CD8-positive, alpha-beta T cell (primary cell): ENCODE measurements at places on chromosomes 3 and 15.
A peak's percentile ranks its signal among the peaks of the same experiment; 100 is the strongest.

DNA sequence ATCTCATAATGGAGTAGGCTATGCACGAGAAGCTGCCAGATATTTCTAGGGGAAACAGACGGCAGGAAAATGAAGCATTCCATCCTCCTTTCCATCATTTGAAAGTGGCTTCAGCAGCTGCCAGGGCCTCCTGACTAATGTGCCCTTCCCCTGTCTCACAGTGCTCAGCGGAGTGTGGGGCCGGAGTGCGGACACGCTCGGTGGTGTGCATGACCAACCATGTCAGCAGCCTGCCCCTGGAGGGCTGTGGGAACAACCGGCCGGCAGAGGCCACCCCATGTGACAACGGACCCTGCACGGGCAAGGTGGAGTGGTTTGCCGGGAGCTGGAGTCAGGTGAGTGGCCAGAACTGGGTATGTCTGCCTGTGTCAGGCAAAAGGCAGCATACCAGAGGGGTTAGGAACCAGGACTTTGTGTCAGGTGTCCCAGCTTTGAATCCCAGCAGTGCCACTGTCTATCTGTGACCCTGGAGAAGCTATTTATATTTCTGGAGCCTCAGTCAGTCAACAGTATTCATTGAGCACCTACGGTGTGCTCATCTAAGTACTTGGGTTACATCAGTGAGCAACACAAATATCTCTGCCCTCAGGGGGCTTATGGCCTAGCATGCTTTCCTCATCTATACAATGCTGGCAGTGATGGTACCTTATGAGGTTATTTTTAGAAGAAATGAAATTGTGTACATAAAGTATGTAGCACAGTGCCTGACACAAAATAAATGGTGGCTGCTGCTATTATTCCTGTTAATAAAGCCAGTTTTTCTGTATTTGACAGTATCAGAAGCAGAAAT is 52.4 kb upstream of the NR2E3 start:
- DNase-seq = no peak

DNA sequence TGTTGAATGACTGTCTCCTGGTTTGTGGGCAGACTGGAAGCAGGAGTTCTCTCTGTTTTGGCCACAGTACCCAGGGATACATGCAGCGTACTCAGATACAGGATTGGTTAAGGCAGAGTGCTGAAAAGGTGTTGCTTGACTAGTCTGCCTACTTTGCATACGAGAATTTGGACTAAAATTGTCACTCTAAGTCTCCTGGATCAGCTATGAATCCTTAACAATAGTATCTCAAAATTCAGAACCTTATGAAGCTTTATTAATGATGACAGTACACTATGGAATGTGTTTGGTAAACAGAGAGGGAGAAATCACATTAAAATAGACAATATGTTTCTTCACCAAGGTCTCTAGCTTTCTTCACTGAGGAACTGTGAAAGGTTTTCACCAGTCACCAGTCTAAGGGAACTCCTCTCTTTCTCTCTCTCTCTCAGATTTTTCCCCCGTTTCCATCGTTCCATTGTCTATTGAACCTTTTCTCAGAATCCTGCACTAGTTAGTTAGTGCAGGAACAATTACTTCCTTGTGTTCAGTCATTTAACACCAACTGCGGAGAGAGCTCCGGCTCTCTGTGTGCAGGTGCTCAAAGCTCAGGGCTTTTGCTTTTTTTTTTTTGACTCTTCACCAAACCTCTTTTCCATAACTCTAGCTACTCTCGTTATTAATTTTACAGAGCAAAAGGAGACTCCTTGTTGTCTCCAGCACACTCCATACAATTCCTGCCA is 85.9 kb upstream of the FNDC3B start:
- DNase-seq = no peak

- DNase-seq = no peak
Observed at GRCh38 chr3:65560133-65560532, 478.6 kb downstream of the MAGI1 start.

DNA sequence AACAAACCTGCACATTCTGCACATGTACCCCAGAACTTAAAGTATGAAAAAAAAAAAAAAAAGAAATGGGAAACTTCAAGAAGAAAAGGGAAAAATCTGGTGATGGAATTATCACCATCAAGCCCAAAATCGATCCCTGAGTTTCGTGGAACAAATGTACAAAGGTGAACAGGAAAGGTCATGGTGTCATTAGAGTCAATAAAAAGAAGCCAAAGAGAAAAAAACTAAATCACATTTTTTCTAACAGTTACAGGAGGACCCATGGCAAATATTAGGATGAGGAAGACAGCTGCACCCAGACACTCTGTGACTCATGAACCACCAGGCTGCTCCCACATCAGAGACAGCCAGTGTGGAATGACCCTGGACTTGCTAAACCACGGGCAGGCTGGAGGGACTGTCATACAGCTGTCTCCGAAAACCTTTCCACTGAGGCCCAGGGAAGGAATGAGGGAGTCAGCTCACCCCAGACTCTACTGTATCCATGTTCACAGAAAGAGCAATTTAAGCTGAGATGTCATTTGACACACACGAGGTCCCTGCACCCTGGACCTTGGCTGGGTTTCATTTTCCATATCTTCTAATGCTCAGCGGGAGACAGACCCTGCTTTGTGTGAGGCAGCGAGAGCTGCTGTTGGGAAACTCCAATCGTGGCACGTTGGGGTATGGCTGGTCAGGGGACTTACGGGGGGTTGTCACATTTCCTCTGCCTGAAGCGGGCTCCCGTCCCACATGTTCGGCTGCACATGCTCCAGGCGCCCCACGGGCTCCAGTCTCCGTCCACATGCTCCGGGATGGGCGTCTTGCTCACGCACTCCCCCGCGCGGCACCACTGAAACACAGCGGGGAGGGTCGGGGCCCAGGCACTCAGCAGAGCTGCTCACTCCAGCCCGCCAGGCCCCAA is 210.2 kb downstream of the ADAMTS17 start:
- DNase-seq = no peak

DNA sequence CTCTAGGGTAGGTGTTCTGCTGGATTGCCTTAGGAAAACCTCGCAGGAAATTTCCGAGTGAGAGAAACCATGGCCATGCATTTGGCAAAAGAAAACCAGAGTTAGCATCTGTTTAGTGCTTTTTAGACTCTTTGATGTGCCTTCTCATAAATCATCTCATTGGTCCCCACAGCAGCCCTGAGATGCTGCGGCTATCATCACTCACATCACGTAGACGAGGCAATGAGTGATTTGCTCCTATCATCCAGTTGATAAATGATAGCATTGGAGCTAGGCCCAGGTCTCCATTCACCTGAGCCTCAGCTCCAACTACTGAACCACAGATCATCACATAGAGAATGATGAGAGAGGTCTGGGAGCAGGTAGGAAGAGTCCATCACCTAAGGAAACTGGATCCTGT is 111.1 kb downstream of the PDCD6IP start:
- no peak for DNase-seq

- peak; percentile 99 for DNase-seq
Observed at GRCh38 chr15:40893733-40894680, at the start of gene VPS18. TSS of gene VPS18 (plus strand) at chr15:40894450. CDS start at chr15:40894769, 319 bp downstream.

GRCh38 chr3:57436195-57436761 is 107.9 kb downstream of the DNAH12 start:
- no peak for DNase-seq

GRCh38 chr3:4493941-4494894 is 1.1 kb downstream of the ITPR1 start:
- DNase-seq = no peak

GRCh38 chr3:59885101-59885500 is 835.3 kb upstream of the CFAP20DC start:
- no peak for DNase-seq

- DNase-seq = no peak
Observed at GRCh38 chr15:81043281-81043934, 42.7 kb downstream of the TLNRD1 start.

GRCh38 chr3:120368172-120368571 is 19.0 kb upstream of the LRRC58 start:
- DNase-seq = no peak

GRCh38 chr3:78497021-78497420 is 1270.8 kb downstream of the ROBO1 start:
- DNase-seq = no peak

DNA sequence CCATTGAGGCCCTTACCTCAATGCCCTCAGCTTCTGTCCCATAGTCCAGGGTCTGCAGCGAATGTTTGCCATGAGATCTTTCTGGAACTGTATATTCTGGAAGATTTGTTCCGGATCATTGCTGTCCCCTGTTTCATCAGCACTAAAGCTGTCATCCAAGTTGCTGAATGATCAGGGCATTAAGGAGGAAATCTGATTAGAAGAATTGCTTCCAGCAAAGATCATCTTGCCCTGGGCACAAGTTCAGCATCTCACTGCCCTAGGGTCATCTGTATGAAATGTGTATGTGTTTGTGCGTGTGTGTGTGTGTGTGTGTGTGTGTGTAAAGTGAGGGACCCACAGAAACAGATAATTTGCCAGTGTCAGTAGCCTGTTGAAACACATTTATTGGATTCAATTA is 1.4 kb downstream of the TMC3 start:
- no peak for DNase-seq

DNA sequence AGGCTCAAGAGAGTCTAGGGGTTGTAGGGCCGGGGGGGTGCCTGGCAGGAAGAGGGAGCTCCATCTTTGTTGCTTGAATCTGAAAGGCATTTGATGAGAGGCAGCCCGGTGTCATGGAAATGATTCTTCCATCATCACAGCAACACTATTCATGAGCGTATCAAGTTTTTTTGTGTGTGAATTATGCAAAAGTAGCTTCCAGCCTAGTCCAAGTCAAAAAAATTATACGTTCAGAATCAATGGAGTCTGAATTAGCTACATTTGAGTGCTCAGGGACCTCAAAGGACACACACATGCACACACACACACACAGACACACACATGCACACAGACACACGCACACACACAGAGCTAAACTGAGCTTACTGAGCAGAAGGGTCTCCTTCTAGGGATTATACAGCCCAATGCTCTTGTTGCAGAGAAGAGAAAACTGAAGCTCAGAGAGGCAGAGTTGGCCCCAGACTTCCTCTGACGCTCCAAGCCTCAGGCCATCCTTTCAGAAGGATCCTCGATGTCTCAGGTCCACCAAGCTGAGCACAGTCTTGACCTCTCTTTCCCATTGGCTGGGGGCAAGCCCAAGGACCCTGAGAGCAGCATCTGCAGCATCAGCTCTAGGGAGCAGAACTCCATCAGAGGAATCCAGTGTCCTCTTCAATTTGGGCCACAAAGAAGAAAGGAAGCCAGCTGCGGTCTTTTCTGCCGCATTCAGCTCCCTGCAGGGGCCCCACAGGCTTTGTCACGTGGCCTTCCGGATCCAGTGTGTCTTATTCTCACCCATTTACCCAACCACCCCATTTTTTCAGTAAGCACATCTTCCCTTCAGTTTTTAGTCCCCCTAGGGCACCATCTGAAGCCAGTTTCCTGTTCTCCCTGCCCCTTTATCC is 228.0 kb downstream of the UACA start:
- peak; percentile 81 for DNase-seq

- peak; percentile 51 for DNase-seq
Observed at GRCh38 chr3:194485881-194486539, 792 bp downstream of the ATP13A3 start.

GRCh38 chr15:90160781-90161727 is 40.1 kb upstream of the SEMA4B start:
- no peak for DNase-seq

- DNase-seq = no peak
Observed at GRCh38 chr3:104810896-104811295, 555.8 kb upstream of the ALCAM start.

DNA sequence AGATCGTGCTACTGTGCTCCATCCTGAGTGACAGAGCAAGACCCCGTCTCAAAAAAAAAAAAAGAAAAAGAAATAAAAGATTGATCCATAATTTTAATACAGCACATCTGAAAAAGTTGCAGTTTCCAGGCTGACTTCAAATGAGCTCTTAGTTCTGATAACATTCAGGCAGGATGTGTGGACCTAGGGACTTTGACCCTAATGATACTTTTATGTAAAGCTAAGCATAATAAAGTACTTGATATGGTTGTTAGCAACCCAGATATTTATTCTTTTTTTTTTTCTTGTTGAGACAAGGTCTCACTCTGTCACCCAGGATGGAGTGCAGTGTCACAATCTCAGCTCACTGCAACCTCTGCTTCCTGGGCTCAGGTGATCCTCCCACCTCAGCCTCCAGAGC is 10.8 kb upstream of the GK5 start:
- no peak for DNase-seq

DNA sequence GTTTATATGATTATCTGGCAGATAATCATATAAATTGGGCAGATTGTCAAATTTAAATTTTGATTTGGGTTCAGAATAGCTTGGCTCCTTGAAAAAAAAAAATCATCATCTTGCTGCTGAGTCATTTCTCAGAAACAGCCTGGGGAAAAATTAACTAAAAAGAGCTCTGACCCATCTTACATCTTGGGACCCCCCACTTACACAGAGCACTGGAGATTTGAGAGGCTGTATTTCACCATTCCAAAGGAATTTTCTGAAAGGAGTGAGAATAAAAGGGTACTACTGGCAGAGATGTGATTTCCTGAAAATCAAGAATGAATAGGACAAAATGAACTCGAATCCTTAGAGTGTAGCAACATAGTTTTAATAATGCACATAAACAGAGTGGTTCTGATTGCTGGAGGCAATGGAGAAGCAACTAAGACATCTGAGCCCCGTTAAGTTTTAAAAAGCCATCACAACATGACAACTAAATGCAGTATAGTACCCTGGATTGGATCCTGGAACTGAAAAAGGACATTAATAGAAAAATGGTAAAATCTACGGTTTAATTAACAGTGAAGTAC is 97.5 kb downstream of the RFTN1 start:
- no peak for DNase-seq

- DNase-seq = no peak
Observed at GRCh38 chr15:71248386-71248785, 133.1 kb downstream of the THSD4 start.

- no peak for DNase-seq
Observed at GRCh38 chr15:40495516-40495915, 24.7 kb downstream of the CHST14 start.

GRCh38 chr3:139953131-139953910 is 18.3 kb downstream of the CLSTN2 start:
- no peak for DNase-seq

DNA sequence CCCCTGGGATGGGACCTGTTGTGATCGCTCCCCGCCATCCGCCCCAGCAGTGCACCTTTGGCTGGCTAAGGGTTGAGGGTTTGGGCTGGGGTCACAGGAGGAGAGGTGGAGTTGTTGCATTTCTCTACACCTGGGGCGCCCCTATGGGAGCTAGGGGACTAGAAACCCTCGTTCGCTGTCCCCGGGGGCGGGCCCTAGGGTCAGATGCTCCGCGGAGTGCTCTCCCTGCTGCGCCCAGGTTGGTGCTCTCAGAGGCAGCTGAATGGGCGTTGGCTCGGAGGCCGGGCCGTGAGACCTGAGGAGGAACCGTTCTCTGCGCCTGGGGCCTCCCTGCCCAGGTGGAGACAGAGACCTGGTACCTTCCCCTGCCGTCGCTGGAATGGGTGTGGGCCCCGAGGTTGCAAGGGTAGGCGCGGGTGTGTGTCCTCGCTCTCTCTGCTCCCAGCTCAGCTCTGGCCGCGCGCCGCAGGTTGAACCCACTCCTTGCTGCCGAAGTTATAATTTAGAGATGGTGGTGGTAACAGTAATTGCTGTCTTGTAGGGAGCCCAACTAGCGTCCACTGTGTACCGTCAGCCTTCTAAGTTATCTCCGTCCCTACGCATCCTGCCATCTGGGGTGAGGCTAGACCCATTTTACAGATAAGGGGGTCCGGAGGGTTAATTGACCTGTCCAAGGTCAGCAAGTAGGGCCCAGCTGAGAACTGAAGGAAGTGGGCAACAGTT is 965 bp downstream of the FLNB start:
- DNase-seq = peak; percentile 53

GRCh38 chr3:142628801-142629200 is 32.6 kb downstream of the PLS1 start:
- no peak for DNase-seq

GRCh38 chr3:50493086-50493485 is 10.3 kb downstream of the CACNA2D2 start:
- DNase-seq = no peak

- no peak for DNase-seq
Observed at GRCh38 chr3:62936626-62937254, 61.5 kb upstream of the CADPS start.
